ENCODE measurements at places on chromosomes 2 and 18.

DNA sequence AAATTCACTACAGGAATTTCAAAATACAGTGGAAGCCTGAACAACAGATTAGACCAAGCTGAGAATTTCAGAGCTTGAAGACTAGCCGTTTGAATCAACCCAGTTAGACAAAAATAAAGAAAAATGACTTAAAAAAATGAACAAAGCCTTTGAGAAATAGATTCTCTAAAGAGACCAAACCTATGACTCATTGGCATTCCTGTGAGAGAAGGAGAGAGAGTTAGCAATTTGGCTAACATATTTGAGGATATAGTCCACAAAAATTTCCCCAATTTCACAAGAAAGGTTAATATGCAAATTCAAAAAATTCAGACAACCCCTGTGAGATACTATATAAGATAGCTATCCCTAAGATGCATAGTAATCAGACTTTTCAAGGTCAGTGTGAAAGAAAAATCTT, 78.0 kb downstream of the MYO3B start:
- peak; percentile 30 for DNase-seq

DNA sequence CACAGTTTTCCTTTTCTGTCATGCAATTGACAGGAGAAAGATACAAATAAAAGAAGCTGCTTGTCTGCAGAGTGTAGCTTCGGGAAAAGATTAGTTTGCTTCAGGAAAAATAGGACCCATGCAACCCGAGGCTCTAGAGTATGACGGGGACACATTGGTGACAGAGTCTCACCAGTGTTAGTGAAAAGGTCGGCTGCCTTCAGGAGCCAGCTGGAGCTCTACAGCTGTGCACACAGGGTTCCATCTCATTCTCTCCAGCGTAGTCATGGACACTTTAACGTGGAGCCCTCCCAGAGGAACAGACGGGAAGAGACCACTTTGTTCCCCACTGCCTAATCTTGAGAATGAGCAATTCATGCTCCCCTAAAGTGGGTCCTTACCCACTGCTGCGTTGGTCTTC, 42.9 kb downstream of the FECH start:
- DNase-seq = no peak

DNA sequence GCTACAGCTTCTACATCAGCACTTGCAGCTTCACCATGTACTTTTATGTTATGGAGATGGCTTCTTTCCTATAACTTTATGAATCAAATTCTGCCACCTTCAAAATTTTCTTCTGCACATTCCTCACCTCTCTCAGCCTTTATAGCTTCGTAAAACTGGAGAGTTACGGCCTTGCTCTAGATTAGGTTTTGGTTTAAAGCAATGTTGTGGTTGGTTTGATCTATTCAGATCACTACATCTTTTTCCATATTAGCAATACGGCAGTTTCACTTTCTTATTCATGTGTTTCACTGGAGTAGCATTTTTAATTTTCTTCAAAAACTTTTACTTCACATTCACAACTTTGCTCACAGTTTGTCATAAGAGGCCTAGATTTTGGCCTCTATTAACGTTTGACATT, 242.9 kb upstream of the GYPC start:
- DNase-seq = no peak

DNA sequence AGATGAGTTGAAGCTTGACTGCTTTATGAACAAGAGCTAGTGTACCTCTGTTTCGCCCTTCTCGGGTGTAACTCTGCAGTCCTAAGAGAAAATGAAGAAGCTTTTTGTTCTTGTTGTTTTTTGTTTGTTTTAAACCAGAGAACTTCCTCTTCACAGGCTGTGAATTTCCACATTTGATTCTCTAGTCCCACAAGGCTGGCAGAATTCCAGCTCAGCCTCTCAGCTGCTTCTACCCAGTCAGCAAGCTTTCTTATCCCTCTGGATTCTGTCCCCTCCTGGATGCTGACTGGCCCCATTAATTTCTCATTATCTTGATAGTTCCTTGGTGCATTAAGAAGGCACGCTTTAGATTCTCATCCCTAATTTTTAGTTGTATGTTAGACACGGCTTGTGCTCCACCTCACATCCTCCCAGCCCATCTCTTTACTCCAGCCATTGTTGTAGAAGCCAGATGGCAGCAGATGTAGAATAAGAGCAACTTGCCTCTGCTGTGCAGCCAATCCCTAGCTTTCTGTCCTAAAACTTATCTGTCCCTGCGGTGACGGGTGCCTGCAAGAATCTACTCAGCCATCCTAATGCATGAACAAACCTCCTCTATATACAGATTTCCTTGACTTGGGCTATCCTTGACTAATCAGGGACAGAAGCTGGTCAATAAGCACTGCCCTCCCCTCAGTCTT, 12.3 kb upstream of the RESP18 start:
- no peak for DNase-seq

GRCh38 chr2:23351388-23352141, 33.4 kb upstream of the KLHL29 start:
- peak; percentile 21 for DNase-seq

GRCh38 chr18:42614619-42615293, 500.7 kb downstream of the RIT2 start:
- DNase-seq = peak; percentile 8

DNA sequence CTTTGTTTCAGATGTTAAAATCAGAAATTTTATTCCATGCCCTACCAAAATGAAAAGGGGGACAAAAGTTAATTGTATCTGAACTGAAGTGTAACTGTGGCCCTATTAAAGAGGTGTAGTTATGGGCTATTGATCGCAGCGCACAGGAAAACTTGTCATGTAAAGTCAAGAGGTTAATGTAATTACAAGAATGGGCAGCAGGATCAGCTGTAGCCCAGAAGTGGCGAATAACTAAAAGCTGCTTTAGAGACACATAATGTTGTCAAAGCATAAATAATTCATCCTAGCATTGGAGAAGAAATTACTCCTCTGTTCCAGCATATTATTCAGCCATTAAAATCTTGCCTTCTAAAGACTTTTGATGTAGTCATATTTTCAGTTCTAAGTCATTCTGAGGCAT, 211.8 kb downstream of the EPHA4 start:
- no peak for DNase-seq

DNA sequence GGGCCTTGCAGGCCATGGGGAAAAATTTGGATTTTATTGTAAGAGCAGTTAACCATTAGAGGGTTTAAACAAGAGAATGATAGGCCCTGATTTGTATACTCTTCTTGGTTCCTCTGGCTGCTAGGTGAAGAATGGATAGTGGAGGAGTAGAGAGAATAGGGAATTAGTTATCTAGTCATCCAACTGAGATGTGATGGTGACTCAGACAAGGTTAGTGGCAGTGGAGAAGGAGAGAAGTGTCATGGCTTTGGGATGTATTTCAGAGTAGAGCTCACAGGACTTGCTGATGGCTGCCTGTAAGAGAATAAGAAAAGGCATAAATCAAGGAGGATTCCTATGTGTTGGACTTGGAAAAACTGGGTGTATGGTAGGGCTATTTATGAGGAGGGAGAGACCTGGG, 169.4 kb downstream of the PLCL1 start:
- no peak for DNase-seq

DNA sequence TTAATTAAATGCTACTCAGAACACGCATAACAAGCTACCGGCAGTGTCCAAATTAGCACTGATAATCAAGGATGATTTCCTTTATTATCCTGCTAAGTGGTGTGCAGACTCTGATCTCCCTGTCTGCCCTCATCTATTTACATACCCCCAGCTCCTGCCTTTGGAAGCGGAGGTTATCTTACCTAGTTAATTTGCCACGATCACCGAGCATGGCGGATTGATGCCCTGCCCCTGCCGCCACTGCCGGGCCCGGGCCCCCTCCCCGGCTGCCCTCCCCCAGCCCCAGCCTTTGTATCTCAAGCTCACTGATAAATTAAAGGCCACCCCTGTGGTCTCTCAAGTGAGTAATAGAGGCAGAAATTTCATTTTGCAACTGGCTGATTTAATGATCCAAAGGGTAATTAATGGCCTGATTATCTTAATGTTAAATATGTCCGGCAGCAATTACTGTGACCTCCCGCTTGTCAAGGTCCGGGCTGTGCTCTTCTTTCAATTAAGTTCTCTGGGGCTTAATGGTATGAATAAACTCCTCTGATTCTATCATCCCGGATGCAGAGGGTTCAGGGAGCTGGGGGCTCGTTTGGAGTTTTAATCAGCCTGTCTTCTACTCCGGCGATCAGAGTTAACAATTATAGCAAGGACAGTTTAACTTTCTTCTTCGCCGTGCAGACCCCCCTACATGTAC, 113.4 kb downstream of the GBX2 start:
- DNase-seq = no peak

DNA sequence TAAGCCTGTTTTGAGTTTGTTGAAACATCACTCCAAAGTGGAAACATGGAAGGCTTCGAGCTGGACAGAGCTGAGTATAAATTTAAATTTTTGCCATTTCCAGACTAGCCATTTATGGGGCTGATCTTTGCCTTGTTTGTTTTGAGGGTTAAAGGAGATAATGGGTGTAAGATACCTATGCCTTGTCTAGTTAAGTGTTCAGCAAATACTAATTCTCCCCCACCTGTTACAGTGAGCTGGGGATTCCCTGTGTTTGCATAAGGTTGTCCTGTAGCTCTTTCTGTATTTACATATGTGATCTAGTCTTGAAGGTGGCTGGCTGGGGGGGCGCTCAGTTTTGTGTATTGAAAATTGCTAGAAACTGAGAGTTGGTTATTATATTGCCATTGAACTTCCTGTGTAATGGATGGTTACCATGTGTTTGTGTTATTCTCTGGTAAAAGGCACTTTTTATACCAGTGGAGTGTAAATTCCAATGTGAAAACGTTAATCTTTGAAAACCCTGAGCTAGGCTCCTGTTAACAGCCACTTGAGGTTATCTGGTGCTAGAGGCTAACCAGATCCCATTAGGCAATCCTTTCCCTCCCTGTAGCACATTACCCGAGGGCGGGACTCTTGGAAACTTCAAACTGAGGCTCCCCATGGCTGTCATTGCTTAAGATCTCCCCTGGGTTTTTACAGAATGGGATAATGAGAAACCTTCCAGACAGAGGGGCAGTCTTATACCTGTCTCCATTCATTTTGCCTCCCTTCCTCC, 26.7 kb downstream of the TANC1 start:
- no peak for DNase-seq

GRCh38 chr2:233346930-233347329, 7.4 kb upstream of the DGKD start:
- no peak for DNase-seq

DNA sequence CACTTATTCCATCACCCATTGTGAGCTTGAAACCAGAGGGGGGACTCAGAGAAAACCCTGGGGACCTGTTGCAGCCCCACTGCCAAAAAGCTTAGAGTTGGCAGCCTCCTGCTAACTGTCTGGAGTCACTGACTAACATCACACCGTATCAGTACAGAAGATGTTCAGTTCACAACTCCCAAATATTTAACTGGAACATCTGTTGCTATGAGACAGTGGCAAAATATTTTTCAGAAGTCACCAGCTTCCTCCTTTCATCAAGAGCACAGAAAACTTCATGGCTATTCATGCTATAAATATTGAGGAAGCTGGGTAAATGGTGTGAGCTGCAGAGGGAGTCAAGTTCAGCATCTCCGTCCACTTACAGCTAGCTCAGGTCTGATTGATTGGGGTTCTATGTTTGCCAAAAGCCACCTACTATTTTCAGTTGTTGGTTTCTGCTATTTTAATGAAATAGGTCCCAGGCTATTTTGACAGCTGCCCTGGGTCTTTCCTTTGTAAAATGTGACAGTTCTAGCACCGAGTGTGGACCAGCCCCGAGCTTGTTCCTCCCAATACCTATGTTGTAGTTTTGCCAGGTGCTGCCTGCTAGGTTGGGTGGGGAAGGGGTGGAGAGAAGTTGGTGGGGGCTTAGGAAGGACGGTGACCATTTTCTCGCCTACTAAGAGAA, 9.8 kb downstream of the TUBB6 start:
- DNase-seq = no peak

DNA sequence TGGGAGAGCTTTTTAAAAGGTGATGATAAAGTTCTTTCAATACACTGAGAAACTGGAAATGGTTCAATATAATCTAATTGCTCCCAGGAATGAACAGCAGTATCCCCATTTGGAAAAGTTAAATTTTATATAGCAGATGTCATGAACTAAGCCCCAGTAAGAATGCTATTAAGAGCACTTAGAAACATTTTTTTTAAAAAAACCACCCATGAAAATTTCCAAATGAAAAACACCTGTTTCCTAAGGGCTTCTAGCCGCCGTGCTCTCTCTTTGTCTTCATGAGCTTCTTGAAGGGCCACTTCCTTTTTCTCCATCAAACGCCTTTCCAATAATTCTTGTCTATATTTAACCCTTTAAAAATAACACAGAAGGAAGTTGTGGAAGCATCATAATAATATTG, 77.0 kb downstream of the UPP2 start:
- DNase-seq = no peak

DNA sequence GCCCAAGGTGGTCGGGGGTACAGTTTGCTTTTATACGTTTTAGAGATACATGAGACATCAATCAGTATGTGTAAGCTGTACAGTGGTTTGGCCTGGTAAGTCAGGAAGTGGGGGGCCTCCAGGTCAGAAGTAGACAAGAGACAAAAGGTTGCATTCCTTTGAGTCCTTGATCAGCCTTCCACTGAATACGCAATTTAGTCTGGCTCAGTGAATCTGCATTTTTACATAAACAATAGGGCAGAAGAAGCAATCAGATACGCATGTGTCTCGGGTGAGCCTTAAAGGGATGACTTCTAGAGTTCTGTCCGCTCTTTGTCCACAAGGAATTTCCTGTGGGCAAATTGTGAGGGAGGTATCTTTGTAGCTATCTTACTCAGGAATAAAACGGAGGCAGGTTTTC, 87.2 kb downstream of the SOWAHC start:
- DNase-seq = no peak

DNA sequence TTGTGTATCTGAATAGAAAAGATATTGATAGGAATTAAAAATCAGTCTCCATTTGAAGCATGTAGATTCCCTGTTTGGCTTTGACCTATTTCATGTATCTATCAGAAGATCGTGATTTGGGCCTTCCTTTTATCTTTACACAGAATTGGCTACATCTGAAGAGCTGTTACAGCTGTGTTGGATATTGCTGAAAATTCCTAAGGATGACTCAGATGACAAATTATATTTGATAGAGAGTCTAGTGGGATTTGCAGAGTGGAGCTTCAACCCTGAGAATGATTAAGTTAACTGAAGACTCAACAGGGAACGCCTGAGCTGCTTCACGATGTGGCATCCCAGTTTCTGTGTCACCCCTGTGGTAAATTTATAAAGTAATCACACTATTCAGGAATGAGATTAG, 4.9 kb upstream of the COL3A1 start:
- DNase-seq = peak; percentile 86

DNA sequence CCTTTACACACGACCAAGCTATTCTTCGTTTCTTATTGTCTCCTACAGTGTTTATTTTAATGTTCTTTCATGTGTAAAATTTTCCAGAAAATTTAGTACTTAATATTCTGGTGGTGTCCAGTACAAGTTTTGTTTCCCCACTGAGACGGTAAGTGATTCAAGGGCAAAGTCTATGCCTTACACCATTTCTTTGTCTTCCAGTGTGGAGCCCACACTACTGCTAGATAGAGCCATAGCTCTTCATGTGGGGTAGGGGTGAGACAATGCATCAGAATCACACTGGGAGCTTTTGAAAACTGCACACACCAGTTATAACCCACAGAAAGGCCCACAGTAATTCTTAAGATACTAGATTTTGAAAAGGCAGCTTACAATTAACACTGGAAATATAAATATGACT, 125.6 kb downstream of the TDRD15 start:
- DNase-seq = no peak

GRCh38 chr18:14748496-14748895, 524 bp downstream of the ANKRD30B start:
- DNase-seq = no peak
